ENCODE measurements at places on chromosomes 12 and 14. TPM values are rescaled to one million over a fixed set of nuclear protein-coding genes. Genes with fewer than 3 reads are reported as not detected.

DNA sequence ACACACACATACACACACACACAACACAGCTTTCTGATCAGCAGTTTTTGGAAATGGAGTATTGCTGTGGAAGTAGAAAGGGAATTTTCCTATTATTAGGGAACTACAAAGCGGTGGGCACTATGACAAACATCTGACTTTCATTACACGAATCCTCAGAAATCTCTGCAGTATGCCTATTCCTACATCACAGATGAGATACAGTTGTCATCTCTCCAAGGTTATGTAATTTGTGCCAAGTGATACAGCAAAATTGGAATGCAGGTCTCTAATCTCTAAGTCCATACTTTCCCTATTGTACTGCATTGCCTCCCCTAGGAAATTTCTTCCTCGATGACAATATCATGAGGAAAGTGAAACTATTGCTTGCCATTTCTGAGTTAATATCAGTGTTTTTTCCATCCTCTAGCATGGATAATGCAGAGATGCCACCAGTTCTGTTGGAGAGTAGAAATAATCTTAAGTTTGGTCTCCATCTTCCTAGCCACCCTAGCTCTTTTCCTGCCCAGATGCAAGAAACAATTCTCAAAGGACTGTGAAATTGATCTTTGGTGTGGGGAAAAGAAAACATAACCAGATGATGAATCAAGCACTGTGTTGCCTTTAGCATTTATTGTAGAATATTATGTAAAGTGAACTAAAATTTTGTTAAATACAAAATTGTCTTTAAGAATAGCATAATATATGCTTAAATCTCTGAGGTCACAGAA lies 94.7 kb downstream of the ERGIC2 start:
- H3K27ac ChIP-seq: no peak overlapping the region
- H3K27me3 ChIP-seq: no peaks in the 10 kb centered on the region
- DNase-seq: no peak

- no peak overlapping the region for H3K27ac ChIP-seq
- no peaks in the 10 kb centered on the region for H3K36me3 ChIP-seq
- peaks cover 4% of the 10 kb centered on the region for H3K4me1 ChIP-seq
- no peak overlapping the region for H3K4me3 ChIP-seq
Observed at GRCh38 chr12:117042171-117042842, 56.9 kb downstream of the TESC start.

GRCh38 chr12:63457428-63457827 lies 210.9 kb downstream of the DPY19L2 start:
- H3K4me1 ChIP-seq: no peaks in the 10 kb centered on the region
- H3K36me3 ChIP-seq: no peaks in the 10 kb centered on the region
- H3K4me3 ChIP-seq: no peak overlapping the region
- H3K27me3 ChIP-seq: no peaks in the 10 kb centered on the region
- no peak for DNase-seq

- no peaks in the 10 kb centered on the region for H3K4me1 ChIP-seq
- no peak overlapping the region for H3K27ac ChIP-seq
- DNase-seq: no peak
- H3K27me3 ChIP-seq: no peaks in the 10 kb centered on the region
Observed at GRCh38 chr12:93990832-93991803, 157.3 kb upstream of the PLXNC1 start.

GRCh38 chr12:62726471-62726980 lies 208.4 kb downstream of the PPM1H start:
- H3K27ac ChIP-seq: peak overlapping the region; percentile 85
- no peaks in the 10 kb centered on the region for H3K36me3 ChIP-seq
- no peaks in the 10 kb centered on the region for H3K27me3 ChIP-seq
- H3K4me3 ChIP-seq: no peak overlapping the region
- peaks cover 90% of the 10 kb centered on the region for H3K4me1 ChIP-seq

DNA sequence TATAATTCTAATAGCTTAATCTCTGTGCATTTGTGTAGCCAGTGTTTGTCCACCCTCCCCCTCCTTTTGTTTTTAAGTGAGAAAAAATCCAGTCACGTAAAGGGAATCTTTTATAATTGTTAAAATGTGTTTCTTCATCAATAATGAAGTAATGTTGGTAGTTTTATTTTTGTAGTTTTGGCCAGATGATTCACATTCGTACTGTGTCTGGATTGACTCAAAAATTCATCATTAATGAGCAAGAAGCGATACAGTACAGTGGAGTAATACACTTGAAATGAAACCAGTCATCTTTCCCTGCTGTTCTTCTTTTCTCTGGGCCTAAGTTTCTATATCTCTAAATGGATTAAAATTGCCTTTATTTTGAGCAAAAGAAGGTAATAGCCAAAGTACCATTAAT lies 86.5 kb downstream of the SRGAP1 start:
- H3K27me3 ChIP-seq: no peaks in the 10 kb centered on the region
- no peak overlapping the region for H3K4me3 ChIP-seq
- no peaks in the 10 kb centered on the region for H3K36me3 ChIP-seq
- no peak overlapping the region for H3K27ac ChIP-seq

DNA sequence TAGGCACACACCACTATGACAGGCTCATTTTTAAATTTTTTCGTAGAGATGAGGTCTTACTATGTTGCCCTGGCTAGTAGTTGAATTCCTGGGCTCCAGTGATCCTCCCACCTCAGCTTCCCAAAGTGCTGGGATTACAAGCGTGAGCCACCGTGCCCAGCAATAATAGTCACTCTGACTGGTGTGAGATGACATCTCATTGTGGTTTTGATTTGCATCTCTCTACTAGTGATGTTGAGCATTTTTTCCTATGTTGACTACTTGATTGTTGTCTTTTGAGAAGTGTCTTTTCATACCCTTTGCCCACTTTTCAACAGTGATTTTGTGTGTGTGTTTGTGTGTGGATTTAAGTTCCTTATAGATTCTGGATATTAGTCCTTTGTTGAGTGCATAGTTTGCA lies 26.3 kb downstream of the ATP2A2 start:
- H3K27me3 ChIP-seq: no peaks in the 10 kb centered on the region
- H3K27ac ChIP-seq: no peak overlapping the region
- H3K4me3 ChIP-seq: no peak overlapping the region

- no peaks in the 10 kb centered on the region for H3K36me3 ChIP-seq
- no peak for DNase-seq
- H3K27me3 ChIP-seq: no peaks in the 10 kb centered on the region
- H3K4me3 ChIP-seq: no peak overlapping the region
Observed at GRCh38 chr14:85426068-85426935, 103.6 kb upstream of the FLRT2 start.

- no peak overlapping the region for H3K27ac ChIP-seq
- peak; percentile 22 for DNase-seq
- no peaks in the 10 kb centered on the region for H3K36me3 ChIP-seq
Observed at GRCh38 chr12:27822076-27822712, 42.2 kb upstream of the MANSC4 start.

- no peaks in the 10 kb centered on the region for H3K27me3 ChIP-seq
- DNase-seq: no peak
- H3K36me3 ChIP-seq: no peaks in the 10 kb centered on the region
- H3K4me3 ChIP-seq: no peak overlapping the region
- H3K4me1 ChIP-seq: no peaks in the 10 kb centered on the region
Observed at GRCh38 chr14:96821501-96821900, 24.3 kb downstream of the VRK1 start.

GRCh38 chr14:101875727-101876554 lies 88.4 kb upstream of the DYNC1H1 start:
- no peaks in the 10 kb centered on the region for H3K27me3 ChIP-seq
- no peak overlapping the region for H3K4me3 ChIP-seq
- H3K36me3 ChIP-seq: no peaks in the 10 kb centered on the region
- H3K27ac ChIP-seq: no peak overlapping the region
- peaks cover 18% of the 10 kb centered on the region for H3K4me1 ChIP-seq
- DNase-seq: no peak

GRCh38 chr12:43749016-43749415 lies 9.6 kb downstream of the PUS7L start:
- H3K27me3 ChIP-seq: no peaks in the 10 kb centered on the region
- H3K4me3 ChIP-seq: no peak overlapping the region
- H3K4me1 ChIP-seq: no peaks in the 10 kb centered on the region
- H3K36me3 ChIP-seq: peaks cover 8% of the 10 kb centered on the region
- H3K27ac ChIP-seq: no peak overlapping the region
- no peak for DNase-seq

DNA sequence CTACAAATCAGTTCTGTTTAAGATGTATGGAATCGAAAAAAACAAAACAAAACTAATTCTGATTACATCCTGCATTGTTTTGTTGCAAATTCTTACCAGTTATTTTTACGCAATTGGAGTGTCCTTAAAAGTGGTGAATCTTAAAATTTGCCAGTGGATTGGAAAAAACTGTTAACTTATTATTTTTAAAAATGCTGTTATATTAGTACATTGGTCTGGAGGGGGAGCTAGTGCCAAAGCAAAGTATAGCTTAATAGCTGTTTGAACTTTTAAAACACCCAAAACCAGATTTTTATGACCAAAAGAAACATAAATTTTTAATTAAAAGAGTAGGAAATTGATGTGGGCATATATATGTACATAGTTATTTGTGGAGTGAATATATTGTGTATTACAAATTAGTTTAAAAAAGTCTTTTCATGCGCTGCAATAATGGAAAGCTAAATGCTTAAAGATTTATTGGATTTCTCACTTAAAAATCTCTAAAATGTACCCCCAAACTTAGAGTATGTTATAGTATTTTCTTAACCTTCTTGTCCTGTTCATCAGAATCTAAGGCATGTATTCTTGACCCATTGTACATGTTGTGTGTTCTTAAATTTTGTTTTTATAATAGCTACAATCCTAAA lies 2.5 kb downstream of the FUT8 start:
- H3K4me1 ChIP-seq: 0 out of 2 replicates have a peak, but pooled peaks cover 2% of the 10 kb centered on the region
- no peaks in the 10 kb centered on the region for H3K27me3 ChIP-seq
- H3K4me3 ChIP-seq: no peak overlapping the region
- DNase-seq: no peak

DNA sequence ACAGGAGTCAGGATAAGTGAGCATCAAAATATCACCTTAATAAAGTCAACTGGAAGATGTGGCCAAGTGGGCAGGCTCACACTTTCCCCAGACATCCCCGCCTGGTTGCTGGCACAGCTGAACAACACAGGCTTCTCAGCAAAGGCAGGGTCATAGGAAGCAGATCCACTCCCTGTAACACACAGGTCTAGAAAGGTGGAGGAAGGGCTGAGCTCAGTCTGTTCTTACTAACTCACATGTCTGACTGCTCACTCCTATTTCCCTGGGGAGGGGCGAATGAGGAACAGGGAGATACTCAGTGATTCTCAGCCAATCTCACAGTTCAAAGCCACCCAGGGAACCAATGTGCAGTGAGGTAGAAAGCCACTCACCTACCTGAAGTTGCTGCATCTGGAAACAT lies 45.0 kb upstream of the AMN1 start:
- no peaks in the 10 kb centered on the region for H3K36me3 ChIP-seq
- H3K4me1 ChIP-seq: peaks cover 18% of the 10 kb centered on the region
- no peaks in the 10 kb centered on the region for H3K27me3 ChIP-seq
- no peak overlapping the region for H3K27ac ChIP-seq

- DNase-seq: no peak
- no peak overlapping the region for H3K4me3 ChIP-seq
- H3K4me1 ChIP-seq: peaks cover 46% of the 10 kb centered on the region
- H3K27ac ChIP-seq: no peak overlapping the region
- H3K27me3 ChIP-seq: no peaks in the 10 kb centered on the region
- no peaks in the 10 kb centered on the region for H3K36me3 ChIP-seq
Observed at GRCh38 chr12:46518729-46519128, 146.2 kb upstream of the SLC38A2 start.

DNA sequence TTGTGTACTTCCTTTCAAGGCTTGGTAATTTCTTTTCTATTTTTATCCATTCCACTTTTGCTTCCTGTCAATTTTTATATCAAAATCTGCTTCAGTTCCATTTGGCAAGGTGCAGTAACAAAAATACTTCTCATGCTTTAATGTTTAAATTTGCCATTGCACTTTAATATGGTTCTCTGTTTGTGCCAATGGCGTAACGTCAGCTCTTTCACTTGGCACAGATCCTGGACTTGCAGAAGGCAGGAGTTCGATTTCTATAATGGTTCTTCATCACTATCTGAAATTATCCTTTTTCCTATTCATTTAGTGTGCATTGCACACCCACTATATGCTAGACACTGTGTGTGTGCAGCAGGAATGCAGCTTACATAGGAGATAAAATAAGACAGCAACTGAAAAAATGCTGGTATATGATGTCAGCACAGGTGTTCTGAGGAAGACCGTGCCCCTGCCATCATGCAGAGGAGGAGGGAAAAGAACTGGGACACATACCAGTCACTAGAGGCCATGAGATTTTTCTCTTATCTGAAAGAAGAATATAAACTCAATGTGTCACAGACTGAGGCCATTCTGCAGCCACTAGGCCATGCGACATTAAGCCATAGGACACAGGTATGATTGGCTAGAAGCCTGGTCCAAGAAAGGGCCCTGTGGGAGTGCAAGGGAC lies 298.2 kb downstream of the RPAP3 start:
- H3K36me3 ChIP-seq: no peaks in the 10 kb centered on the region
- no peak overlapping the region for H3K4me3 ChIP-seq
- H3K27ac ChIP-seq: no peak overlapping the region
- no peaks in the 10 kb centered on the region for H3K27me3 ChIP-seq
- DNase-seq: no peak

- no peaks in the 10 kb centered on the region for H3K27me3 ChIP-seq
- no peak overlapping the region for H3K27ac ChIP-seq
Observed at GRCh38 chr12:63348556-63348955, 197.6 kb upstream of the AVPR1A start.

DEGS2 gene
- total RNA-seq: 1.8 TPM

LTA4H gene
- 163 TPM for total RNA-seq

WNT5B gene
- 0.52 TPM for total RNA-seq

LGR5 gene
- not detected for total RNA-seq

ITGB7 gene
- 1.9 TPM for total RNA-seq

RCOR1 gene
- total RNA-seq: 30.7 TPM

NKX2-1 gene
- total RNA-seq: 0.84 TPM

C1R gene
- total RNA-seq: 4.3 TPM

FAM177A1 gene
- 46.2 TPM for total RNA-seq

CD27 gene
- total RNA-seq: 0.25 TPM
